ENCODE measurements at places on chromosomes 16 and 17.

DNA sequence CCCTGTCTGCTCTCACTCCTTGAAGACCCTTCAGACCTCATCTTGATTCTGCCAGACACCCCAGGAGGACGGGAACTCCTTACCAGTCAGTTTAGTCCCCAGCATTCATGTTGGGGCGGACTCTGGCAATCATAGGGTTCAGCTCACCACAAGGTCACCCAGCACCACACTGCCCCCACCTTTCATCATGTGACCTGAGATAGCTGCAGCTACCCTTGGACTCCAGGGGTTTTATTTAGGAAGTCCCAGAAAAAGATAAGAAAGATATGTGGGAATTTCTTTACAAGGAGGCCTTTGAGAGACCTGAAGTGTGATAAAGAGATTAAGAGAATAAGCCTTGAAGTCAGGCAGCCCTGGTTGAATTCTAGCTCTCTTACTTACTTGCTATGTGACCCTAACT is 59.8 kb upstream of the NLK start:
- no peak for DNase-seq

GRCh38 chr17:73013816-73014663 is 78.4 kb downstream of the SLC39A11 start:
- peak; percentile 97 for DNase-seq

DNA sequence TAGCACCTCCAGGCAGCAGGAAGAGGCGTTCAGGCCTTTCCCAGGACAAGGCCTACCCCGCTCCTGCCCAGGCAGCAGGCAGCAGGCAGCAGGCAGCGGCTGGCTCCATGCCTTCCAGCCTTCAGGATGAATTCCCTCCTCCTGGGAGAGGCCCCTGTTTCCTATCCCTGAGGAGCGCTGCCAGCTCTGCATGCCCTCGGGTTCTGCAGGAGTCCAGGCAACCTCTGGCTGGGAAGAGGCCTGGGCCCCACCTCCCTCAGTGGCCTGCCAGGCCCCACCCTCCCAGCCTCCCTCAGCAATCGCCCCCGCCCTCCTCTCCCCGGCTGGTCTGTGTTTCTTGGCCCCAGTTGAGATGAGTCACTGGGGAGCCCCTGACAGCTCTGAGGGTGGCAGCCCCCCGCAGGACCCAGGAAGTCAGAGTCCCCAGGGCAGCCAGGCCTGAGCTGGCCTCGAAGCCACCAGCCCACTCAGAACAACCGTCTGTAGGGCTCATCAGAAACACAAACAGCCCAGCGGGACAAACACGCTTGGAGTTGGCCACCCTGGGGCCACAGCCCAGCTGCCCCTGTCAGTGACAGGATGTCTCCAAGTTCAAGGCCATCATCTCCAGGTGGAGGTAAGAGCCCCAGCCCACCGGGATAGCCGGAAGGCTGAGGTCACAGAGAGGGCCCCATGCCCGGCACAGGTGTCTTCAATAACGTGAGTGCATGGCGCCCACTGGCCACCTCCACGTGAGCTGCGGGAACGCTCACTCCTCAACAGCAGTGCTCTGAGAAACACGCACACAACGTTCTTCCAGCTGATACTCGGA is 39.5 kb upstream of the CIBAR2 start:
- DNase-seq, result peak; percentile 93

DNA sequence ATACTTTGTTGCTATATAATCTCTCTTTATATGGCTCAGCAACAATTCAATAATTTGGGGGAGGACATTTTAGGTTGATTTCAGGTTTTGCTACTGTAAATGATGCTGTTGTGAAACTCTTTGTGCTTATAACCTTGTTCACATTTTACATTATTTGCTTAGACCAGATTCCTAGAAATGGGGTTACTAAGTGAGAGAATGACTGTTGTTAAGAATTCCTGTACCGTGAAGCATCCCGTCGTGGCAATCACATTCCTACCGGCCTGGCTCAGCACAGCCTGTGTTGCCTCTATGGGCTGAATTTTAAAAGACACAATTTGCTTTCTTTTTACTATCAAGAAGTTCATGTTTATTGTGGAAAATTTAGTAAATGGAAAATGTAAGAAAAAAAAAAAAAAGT is 31.4 kb downstream of the B9D1 start:
- peak; percentile 69 for DNase-seq

DNA sequence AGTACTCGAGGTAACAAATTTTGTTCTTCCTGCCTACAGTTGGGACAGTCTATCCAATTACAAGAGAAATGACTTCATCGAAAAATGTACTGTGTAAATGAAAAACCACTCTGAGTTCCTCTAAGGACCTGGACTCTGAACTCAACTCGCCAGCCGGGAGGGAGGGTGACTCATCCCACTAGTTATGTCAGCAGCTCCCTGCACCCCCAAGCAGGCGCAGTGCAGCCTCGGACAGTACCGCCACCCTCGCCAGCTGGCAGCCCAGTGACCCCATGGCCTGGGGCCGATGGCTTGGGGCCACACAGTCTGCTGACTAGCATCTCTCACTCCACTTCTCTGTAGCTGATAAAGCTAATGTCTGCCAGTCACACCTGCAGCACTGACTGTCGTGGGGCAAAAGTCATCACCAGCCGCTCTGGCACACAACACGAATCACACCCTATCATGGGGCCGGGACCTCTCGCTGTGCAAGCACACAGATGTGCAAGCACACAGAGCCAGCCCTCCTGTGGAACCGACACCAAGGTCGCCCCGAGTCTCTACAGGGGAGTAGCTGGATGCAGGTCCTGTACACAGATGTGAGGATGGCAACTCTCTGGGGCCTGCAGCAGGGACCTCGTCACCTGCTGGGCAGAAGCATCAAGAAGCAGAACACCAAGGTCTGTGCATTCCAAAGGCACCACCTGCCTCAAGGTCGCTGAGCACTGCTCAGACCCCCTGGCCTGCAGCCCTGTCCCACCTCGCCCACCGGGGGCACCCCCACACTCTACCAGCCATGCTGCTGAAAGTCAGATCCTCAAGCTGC is 5.7 kb downstream of the CSNK1D start:
- peak; percentile 97 for DNase-seq

All from A172 (cell line).